ENCODE measurements at places on chromosomes 2 and 18.

- DNase-seq, result no peak
Measured at GRCh38 chr2:45852450-45853150, 201.1 kb downstream of the PRKCE start.

- DNase-seq, result no peak
Measured at GRCh38 chr2:62586981-62587380, 81.0 kb upstream of the TMEM17 start.

DNA sequence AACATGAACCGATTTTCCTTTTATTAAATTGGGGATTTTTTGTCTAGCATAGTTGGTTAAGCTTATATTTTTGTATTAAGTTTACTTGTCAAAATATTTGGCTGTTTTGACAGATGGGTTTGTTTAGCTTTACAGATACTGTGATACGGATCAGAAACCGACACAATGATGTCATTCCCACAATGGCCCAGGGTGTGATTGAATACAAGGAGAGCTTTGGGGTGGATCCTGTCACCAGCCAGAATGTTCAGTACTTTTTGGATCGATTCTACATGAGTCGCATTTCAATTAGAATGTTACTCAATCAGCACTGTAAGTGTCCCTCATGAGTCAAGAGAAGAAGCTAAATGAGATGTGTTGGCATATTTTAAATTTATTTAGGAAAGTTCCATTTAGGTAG lies 8.5 kb downstream of the PDK1 start:
- no peak for DNase-seq

GRCh38 chr18:63062246-63062645 lies 257.3 kb downstream of the BCL2 start:
- no peak for DNase-seq

GRCh38 chr2:160207804-160208654 lies 8.0 kb upstream of the ITGB6 start:
- no peak for DNase-seq

DNA sequence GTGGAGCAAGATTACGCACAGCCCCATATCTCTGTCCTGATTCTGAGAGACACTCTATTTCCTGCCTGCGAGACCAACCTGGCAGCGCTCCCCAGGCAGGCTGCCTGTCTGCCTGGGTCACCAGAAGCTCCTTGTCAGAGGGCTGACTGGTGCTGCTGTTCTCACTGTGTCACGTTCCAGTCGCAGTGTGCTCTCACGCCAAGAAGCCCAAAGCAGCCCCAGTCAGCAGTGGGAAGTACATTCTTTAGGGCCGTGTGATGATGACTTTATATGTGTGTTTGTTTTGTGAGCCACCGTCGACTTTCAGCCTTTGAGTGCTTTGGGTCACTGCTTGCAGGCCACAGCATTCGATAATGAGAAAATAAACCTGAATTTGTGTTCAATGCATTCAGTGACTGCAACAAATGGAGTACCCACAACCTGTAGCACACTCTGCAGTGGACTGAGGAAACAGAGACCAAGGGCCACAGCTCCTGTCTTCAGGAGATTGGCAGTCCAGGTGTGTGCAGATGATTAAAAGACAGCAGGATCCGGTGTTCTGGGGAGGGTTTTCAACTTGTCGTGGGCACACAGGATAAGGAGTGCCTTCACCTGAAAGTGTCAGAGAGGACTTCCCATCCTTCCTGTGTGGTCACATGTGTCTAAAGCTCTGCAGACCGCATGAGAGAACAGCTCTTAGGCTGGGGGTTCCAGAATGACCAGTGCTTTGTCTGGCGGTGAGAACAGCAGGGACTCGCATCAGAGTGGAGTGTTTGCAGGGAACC lies 4.8 kb downstream of the TNFRSF11A start:
- DNase-seq, result no peak

DNA sequence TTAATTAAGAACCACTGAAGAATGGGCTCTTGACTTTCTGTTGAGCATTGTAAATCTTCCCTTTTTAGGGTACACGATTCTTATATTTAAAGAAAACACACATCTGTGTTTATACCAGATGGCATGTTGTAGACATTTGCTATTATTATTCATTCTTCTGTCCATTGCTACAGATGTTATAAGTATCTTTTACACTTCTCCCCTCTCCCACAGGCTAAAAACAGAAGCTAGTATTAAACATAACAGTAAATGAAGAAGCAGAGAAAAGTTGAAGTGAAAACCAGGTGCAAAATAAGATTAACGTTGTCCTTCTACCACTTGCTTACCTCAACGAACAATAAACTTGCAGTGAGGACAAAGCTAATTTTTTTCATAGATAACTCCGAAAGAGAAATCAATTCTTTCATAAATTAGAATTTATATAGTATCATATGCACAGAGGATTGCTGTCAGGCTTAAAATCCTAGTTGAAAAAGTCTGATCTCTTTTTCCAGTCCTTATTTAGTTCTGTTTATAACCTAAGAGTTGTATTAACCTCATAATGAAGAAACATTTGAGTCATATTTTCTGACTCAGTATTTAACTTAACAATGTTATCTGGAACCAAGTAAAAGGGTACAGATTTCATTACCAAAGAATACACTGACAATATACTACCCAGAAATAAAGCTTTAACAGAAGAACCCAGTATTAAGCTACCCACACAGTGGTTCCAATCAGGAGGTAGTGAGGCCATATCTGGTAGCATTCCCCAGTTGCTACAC lies 16.4 kb upstream of the ZNF385B start:
- DNase-seq, result no peak

GRCh38 chr2:239829326-239829725 lies 195.8 kb downstream of the NDUFA10 start:
- no peak for DNase-seq

GRCh38 chr2:187093771-187094412 lies 244.9 kb upstream of the ZSWIM2 start:
- no peak for DNase-seq

- DNase-seq, result no peak
Measured at GRCh38 chr2:69564604-69565003, 78.9 kb downstream of the AAK1 start.

GRCh38 chr2:234677758-234678538 lies 181.1 kb upstream of the ARL4C start:
- DNase-seq, result no peak

DNA sequence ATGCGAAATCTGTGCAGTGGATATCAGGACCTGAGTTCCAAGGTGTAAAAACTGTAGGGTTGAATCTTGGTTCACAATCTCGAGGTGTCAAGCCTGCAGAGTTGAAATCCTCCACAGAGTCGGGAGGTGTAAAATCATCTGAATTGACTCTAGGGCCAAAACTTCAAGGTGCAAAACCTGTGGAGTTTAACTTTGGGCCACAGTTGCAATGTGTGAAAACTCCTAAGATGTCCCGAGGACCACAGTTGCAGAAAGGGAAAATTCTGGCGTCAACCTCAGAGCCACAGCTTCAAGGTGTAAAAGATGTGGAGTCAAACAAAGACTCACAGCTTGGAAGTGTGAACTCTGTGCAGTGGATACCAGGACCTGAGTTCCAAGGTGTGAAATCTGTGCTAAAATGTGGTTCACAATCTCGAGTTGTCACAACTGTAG lies 9.8 kb upstream of the ZNF512 start:
- no peak for DNase-seq

GRCh38 chr2:172137943-172138342 lies 35.2 kb upstream of the DLX2 start:
- no peak for DNase-seq

GRCh38 chr18:24227977-24228666 lies 89.3 kb downstream of the CABYR start:
- DNase-seq, result no peak

GRCh38 chr2:237319086-237319820 lies 94.7 kb downstream of the COL6A3 start:
- DNase-seq, result no peak

DNA sequence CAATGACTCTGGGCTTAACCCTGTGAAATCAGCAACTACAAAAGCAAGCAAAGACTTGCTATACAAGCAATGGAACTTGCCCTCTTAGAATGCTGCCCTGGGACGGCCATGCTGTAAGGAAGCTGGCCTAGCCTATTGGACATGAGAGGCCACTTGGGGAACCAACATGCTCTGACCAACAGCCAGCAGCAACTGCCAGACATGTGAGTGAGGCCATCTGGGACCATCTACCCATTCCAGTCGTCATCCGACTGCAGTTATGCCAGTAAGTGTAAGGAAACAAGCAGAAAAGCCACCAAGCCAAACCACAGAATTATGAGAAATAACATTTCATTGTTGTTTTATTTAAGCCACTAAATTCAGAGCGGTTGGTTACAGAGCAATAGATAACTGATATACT lies 40.9 kb downstream of the CLASP1 start:
- no peak for DNase-seq

GRCh38 chr2:173286153-173286809 lies 68.4 kb upstream of the CDCA7 start:
- no peak for DNase-seq

DNA sequence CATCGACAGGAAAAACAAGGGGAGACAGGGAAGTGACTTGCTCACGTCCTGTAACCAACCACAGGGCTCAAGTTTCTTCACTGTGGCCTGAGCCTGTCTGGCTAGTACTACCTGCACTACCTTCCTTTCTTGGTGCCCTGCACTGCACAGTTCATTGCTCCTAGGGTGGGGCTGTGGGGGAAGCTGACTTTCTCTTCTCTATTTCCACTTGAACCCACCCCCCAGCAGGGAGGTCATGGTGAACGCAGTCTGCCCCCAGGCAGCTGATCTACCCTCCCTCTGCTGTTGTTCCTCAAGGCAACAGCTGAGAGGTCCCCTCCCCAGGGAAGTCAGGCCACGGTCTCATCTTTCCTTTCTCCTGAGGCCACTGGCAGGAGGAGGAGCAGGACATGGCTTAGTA lies 532.1 kb downstream of the SOX11 start:
- DNase-seq, result no peak

GRCh38 chr2:109020217-109020637 lies 31.2 kb upstream of the EDAR start:
- DNase-seq, result no peak

DNA sequence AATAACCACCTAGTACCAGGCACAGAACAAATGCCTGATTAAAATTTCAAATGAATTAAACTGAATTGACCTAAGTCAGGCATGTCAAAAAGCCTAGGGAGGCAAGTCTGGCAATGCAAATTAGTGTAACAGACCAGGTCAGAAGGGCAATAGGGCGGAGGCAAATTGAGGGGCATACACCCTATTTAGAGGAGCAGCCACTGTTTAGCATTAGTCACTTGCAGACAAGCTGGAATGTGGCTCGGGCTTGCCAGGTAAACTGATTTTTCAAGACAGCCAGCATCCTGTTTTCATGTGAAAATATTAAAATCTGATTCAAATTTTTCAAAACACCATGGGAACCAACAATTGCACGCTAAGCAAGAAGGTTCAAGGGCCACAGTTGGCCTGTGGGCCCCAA lies 160.3 kb downstream of the EN1 start:
- DNase-seq, result no peak

DNA sequence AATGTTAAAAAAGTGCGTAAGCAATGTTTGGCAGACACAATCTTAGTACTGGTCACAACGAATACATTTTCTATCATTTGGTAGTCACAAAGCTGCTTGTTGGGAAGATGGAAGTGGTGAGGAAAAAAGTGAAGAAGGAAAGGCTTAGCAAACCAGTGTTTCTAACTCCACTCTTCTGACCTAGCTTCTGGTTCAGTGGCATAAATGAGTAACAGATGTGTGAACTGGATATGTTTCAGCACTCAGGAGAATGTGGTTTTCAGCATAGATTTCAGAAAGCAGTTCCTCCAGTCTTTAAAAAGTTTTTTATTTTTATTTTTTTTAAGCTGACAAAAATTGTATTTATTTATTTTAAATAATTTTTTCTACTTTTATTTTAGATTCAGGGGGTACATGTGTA lies 357.1 kb downstream of the CPS1 start:
- DNase-seq, result no peak

DNA sequence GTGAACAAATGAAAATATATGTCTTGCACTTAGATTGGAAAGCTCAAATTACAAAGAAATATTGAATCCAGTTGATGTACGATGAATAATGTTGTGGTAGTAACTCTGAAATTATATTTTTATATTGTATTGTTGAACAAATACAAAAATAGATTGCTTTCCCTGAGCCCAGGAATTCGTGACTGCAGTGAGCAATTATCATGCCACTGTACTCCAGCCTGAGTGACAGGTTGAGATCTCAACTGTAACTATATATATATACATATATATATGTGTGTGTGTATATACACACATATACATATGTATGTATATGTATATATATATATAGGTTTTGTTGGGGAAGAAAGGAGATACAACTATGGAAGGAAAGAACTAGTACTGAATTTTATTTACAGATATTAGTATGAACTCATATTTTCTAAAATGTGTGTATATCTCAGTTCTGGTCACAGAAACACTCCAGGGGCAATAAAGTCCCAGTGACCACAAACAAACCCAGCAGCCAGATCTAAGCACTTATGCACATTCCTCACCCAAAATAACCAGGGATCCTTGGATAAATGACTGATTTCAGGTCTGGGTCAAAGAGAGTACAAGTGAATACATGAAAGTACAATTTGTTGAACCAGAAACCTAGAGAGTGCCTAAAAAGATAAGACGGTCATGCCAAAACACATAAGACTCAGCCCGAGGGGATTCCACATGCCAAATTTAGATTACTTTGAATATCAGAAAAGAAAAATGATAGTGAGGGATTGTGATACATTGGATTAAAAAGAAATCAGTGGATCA lies 146.3 kb downstream of the TMX3 start:
- DNase-seq, result no peak

DNA sequence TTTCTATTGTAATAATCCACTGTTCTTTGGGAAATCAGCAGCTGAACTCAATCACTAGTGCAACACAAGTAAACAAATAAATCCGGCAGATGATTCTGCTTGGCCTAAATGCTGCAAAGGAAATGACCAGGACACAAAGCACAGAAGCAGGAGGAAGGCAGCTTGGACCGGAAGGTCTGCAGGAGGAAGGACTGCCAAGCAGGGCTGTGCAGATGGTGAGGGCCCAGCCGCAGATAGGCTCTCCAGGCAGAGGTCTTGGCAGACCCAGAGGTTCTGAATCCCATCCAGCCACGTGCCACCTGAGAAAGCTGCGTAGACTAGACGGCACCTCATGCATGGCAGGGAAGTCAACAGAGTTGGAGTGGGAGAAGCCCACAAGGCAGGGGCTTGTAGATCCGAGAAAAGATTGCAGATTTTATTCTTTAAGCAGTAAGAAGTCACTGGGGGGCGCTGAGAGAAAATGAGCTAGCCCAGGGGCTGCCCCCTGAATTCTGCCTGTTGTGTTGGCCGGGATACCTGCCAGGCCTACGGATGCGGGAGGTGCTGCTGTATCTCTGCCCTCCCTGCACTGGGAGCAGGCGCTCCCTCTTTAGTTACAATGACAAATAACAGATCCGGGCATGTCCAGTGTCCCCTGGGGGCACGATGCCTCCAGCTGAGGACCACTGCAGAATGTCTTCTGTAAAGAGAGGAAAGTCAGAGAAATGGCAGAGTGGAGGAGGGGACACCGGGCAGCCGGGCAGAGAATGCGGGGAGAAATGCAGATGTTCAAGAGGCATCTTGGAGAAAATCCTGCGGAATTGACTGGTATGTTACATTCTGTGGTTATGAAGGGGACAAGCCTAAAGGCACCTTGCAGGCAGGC lies 153.5 kb downstream of the PXDN start:
- no peak for DNase-seq

DNA sequence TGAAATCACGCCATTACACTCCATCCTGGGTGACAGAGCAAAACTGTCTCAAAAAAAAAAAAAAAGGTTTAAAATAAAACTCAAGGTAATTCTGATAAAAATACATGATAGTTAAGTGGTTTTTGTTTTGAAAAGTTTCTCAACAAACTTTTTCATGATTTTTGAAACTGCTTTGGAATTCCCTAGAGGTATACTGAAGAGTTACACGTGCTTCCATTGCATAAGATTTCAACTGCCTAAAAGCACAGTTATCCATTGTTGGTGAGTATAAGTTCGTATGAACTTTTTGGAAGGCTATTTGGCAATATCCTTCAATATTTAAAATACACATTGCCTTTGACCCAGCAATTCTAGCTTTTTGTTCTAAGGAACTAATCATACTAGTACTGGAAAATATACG lies 74.9 kb downstream of the USP34 start:
- no peak for DNase-seq
